ENCODE measurements at places on chromosomes 5 and 9. TPM values are rescaled to one million over a fixed set of nuclear protein-coding genes. Genes with fewer than 3 reads are reported as not detected.

Gene ROPN1L
- 0.32 TPM for total RNA-seq

Gene GPRIN1
- total RNA-seq, result 3.2 TPM

Gene CORO2A
- under 0.01 TPM for total RNA-seq

Gene MCTP1
- 4.4 TPM for total RNA-seq

Gene COL5A1
- 93.8 TPM for total RNA-seq

Gene EDIL3
- total RNA-seq, result 44.8 TPM

Gene PALM2AKAP2
- 1.9 TPM for total RNA-seq

Gene PCDHGA8
- 4.4 TPM for total RNA-seq

Gene SUSD3
- 0.94 TPM for total RNA-seq

Gene ELOVL7
- total RNA-seq, result 0.09 TPM

Gene CD74
- total RNA-seq, result 0.94 TPM

Gene HAVCR1
- total RNA-seq, result not detected

Gene OLFM1
- total RNA-seq, result 1.1 TPM

Gene PCDHA11
- total RNA-seq, result 0.09 TPM

Gene ADAMTS6
- 37.8 TPM for total RNA-seq

Gene INSL4
- total RNA-seq, result not detected

Gene HAVCR2
- total RNA-seq, result 3.3 TPM

Gene ARL14EPL
- total RNA-seq, result 0.69 TPM

Gene FBLL1
- 0.79 TPM for total RNA-seq

Gene PCDHGA3
- 1.9 TPM for total RNA-seq

Gene PCDHGA2
- 4.9 TPM for total RNA-seq

Gene GPR151
- total RNA-seq, result not detected

Gene PTGER4
- 5.2 TPM for total RNA-seq

Gene LCN1
- not detected for total RNA-seq

Gene ANKRD18B
- 2.3 TPM for total RNA-seq

Gene GRM6
- under 0.01 TPM for total RNA-seq

Gene OMD
- total RNA-seq, result 0.95 TPM

Gene PCDHGA4
- total RNA-seq, result 4.7 TPM

Gene EGFLAM
- 0.16 TPM for total RNA-seq

Gene HTR1A
- total RNA-seq, result not detected

Gene PCDHB13
- total RNA-seq, result 0.94 TPM

Gene VCAN
- total RNA-seq, result 388 TPM

Gene PCDHA1
- under 0.01 TPM for total RNA-seq

Gene LCN10
- total RNA-seq, result not detected

Gene OR13C4
- not detected for total RNA-seq

Gene ORM2
- total RNA-seq, result not detected

Gene GADD45G
- 3.3 TPM for total RNA-seq

Gene SLC34A3
- total RNA-seq, result not detected
